ENCODE measurements at places on chromosomes 5 and 9.

- DNase-seq: no peak
Observed at GRCh38 chr5:139272471-139273321, 20.8 kb upstream of the MATR3 start.

DNA sequence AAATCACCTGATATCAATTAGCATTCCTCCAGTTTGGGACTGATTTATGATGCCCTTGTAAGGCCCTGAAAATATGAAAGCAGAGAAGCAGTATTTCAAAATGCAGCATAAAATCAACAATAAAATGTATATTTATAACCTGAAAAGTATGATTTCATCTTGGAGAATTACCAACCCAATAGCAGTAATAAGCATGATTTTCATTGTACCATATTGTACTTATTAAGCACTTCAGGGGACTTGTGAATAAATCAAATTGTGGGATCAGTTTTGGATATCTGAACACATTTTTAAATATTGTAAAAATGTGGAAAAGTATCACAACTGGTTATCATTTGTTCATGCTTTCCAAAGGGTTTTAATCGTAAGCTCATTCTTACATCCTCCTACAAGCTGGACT, 250.8 kb downstream of the DMRT2 start:
- DNase-seq: no peak

GRCh38 chr5:123690821-123691220, 178.8 kb downstream of the CSNK1G3 start:
- no peak for DNase-seq

DNA sequence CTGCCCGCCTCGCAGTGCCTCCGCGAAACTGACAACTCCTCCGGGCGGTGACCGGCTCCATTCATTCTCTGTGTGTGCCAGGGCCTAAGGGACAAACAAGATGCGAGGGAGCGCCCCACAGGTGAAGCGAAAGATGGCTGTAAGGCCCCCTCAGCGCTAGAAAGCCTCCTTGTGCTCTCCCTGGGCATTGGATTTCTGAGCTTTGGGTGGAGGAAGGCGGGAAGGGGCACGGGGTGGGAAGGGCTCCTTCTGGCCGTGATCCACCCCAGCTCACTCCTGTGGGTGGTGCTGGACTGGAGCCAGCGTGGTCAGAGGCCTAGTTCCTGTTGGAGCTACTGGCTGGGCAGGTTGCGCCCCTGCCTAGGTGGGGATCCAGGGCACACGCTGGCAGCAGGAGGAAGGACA, 943 bp downstream of the GALNT12 start:
- DNase-seq: no peak

- no peak for DNase-seq
Observed at GRCh38 chr5:169615561-169615960, 21.5 kb upstream of the DOCK2 start.
